NCI-H1092 treated with DMSO at 0.1 percent for 48 hours (cell line): ENCODE measurements at places on chromosomes 1 and 21.

- DNase-seq: no peak
Observed at GRCh38 chr1:206899717-206900116, 2.5 kb downstream of the IL24 start.

GRCh38 chr1:227351443-227351842, 33.2 kb upstream of the CDC42BPA start:
- no peak for DNase-seq

GRCh38 chr1:185727726-185728125, 6.5 kb upstream of the HMCN1 start:
- no peak for DNase-seq

- no peak for DNase-seq
Observed at GRCh38 chr21:46598581-46599572, 6.0 kb downstream of the S100B start.

- no peak for DNase-seq
Observed at GRCh38 chr1:116164150-116164549, 53.0 kb downstream of the MAB21L3 start.

DNA sequence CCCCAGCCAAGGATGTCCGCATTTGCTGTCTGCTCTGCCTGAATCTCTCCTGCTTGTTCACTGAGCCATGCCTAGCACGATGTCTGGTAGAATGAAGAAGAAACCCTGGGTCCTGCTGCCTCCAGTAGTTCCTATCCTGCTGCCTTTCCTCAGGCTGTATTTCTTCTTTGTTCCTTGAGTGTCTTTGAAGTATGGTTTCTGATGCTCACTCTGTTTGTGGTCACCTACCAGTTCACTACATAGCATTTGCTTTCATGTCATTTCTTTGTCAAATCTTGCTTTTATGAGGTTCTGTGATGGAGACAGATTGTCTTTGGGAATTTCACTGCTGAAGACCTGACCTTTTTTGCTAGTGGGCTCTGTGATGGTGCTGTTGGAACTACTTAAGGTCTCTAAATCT, 5.9 kb downstream of the UCK2 start:
- DNase-seq: no peak
